Mesothelial cell of epicardium (in vitro differentiated cells): ENCODE measurements at places on chromosomes 2 and 18. TPM values are rescaled to one million over a fixed set of nuclear protein-coding genes. Genes with fewer than 3 reads are reported as not detected.
A peak's percentile ranks its signal among the peaks of the same experiment; 100 is the strongest.

- peaks cover 33% of the 10 kb centered on the region for H3K4me1 ChIP-seq
- no peak for DNase-seq
- peak overlapping the region; percentile 89 for H3K4me3 ChIP-seq
- H3K27me3 ChIP-seq: no peaks in the 10 kb centered on the region
- H3K36me3 ChIP-seq: no peaks in the 10 kb centered on the region
Observed at GRCh38 chr2:239401881-239402233, 1.0 kb upstream of the HDAC4 start.

The KCNS3 gene
- total RNA-seq: 2.4 to 3.1 TPM (median 2.7 TPM) in 3 replicates

DNA sequence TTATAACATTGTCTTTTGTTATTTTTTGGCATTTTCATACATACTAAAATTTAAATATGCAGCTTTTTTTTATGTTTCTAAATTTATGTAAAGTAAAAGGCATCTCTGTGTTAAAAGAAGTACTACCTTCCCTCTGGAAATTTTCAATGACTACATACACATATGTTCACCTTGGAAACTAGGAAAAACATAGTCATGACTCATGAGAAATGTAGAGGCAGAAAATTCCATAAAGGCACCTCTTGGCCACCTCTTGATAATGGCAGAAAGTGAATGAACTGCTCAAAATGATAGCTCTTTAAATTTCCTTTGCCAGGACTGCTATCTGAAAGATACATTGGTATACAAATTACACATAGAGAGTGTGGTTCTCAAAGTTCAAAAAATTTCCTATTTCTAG is 889.1 kb upstream of the ZEB2 start:
- H3K27ac ChIP-seq: no peak overlapping the region
- peaks cover 2% of the 10 kb centered on the region for H3K27me3 ChIP-seq

DNA sequence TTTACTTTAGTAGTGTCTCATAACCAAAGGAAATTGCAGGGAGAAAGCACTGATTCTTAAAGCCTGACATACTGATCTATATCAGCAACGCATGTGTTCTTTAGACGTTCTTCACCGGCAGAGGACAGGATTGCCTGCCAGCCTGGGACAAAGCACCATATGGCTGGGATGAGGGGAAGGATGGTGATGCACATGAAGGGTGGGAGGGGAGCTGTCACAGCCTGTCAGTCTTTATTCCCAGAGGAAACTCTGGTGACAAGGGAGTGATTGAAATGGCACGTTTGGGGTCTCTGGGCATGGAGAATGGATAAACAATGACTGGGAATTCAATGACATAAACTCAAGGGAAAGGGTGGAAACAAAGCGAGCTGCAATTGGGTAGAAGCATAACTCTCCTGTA is 808.1 kb downstream of the DCC start:
- H3K36me3 ChIP-seq: no peaks in the 10 kb centered on the region
- peaks cover 2% of the 10 kb centered on the region for H3K27me3 ChIP-seq
- no peak for DNase-seq
- no peak overlapping the region for H3K4me3 ChIP-seq
- H3K27ac ChIP-seq: no peak overlapping the region

DNA sequence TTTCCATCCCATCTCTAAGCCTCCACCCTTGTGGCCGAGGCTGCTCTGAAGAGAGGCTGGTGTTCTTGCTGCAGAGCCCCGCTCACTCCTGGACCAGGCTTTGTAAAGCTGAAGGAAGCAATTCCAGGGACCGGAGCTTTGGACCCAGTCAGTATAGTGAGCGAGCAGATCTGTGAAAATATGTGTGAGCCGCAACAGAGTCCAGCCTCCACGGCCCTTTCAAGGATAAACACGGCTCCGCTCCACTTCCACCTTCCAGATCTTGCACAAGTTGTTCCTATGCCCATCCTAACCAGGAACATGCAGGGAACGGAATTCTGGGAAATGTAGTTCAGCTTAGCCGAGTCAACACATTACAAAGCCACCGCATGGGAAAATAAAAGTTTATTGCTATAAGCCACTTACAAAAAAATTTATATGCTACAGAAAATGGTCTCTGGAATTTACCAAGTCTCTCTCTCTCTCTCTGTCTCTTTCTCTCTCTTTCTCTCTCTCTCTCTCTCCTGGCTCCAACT is 151.7 kb upstream of the ZNF521 start:
- no peak for DNase-seq
- H3K36me3 ChIP-seq: no peaks in the 10 kb centered on the region
- H3K4me1 ChIP-seq: no peaks in the 10 kb centered on the region
- H3K27ac ChIP-seq: peak overlapping the region; percentile 5
- H3K27me3 ChIP-seq: no peaks in the 10 kb centered on the region

DNA sequence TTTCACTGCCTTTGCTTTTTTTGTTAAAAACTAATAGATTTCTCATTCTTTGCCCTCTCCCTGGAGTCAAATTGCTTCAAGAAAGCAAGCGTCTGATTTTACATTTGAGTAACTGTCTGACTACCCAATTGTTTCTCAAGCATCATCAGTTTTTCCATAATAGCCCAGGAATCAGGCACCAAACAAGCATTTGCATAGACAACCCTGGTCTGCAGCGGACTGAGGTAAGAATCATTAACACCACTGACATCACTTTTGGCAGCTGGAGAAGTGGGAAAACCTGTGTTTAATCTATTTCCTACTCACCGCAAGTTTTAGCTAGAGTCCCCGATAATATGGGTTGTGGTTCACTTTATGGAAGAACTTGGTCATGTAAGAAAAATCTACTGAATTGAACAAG is 55.7 kb downstream of the IRS1 start:
- DNase-seq: no peak
- no peak overlapping the region for H3K27ac ChIP-seq
- peaks cover 22% of the 10 kb centered on the region for H3K36me3 ChIP-seq

The MDH1B gene
- total RNA-seq: 0.89 to 1.3 TPM (median 1.1 TPM) in 3 replicates

DNA sequence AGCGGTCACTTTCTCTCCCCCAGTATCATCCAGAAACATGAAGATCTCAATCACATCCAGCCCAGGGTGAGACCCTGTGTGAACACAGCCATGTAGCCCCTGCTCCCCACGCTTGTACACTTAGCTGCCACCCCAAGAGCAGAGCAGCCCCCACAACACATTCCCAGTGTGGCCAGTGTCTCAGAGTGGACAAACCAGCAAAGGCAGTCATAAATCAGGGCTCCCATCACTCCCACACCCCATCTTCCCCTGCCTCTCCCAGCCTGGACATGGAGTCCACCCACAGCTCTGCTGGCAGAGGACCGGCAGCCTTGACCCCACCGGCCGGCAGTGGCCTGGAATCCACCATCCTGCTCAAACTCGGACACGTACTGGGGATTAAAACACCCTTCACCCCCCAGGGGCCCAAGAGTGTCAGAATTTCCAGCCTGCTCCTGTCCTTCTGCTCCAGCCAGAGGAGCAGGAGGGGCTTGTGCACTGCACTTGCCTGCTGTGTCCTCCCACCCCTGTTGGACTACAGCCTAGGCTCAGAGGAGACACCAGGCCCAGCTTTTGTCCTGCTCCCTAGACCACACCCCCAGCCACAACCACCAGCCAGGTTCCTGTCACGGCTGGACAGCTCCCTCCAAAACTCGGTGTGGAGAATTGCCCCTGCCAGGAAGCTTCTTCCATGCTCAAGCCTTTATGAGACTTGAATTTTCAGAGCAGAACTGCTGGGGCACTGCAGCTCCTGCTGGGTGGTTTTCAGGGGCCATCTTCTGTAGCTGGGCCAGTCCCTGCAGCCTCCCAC is 206.1 kb downstream of the SMAD2 start:
- H3K4me3 ChIP-seq: no peak overlapping the region
- no peaks in the 10 kb centered on the region for H3K36me3 ChIP-seq
- no peaks in the 10 kb centered on the region for H3K4me1 ChIP-seq
- no peak overlapping the region for H3K27ac ChIP-seq
- peaks cover 72% of the 10 kb centered on the region for H3K27me3 ChIP-seq

GRCh38 chr2:205728366-205728765 is 46.1 kb downstream of the NRP2 start:
- H3K27ac ChIP-seq: no peak overlapping the region
- peaks cover 28% of the 10 kb centered on the region for H3K4me1 ChIP-seq
- H3K36me3 ChIP-seq: peaks cover 23% of the 10 kb centered on the region
- no peak overlapping the region for H3K4me3 ChIP-seq

GRCh38 chr2:83067947-83068346 is 1391.1 kb downstream of the SUCLG1 start:
- peaks cover 3% of the 10 kb centered on the region for H3K27me3 ChIP-seq
- no peak overlapping the region for H3K4me3 ChIP-seq
- H3K27ac ChIP-seq: no peak overlapping the region

DNA sequence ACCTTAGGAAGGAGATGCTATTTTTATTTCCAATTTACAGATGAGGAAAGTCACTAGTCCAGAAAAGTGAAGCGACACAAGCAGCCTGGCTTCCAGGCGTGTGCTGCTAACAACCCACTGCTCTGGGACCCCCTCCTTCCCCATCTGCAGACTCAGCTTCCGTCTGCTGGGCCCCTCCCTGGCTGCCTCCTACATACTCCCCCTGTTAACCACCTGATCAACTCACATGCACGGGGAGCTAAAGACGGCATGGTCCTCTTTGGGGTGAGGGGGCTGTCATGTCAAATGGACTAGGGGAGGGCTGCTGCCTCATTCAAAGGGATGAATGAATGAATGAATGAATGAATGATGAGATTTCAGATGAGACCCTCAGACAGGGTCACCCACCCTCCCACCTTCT is 184.2 kb downstream of the CTIF start:
- DNase-seq: no peak
- no peak overlapping the region for H3K27ac ChIP-seq
- H3K4me1 ChIP-seq: peaks cover 27% of the 10 kb centered on the region
- peaks cover 28% of the 10 kb centered on the region for H3K36me3 ChIP-seq

GRCh38 chr2:238988752-238989151 is 140.9 kb downstream of the TWIST2 start:
- DNase-seq: no peak
- no peaks in the 10 kb centered on the region for H3K36me3 ChIP-seq
- no peak overlapping the region for H3K27ac ChIP-seq
- H3K4me1 ChIP-seq: peaks cover 5% of the 10 kb centered on the region
- H3K27me3 ChIP-seq: peaks cover 2% of the 10 kb centered on the region
- H3K4me3 ChIP-seq: no peak overlapping the region

The DQX1 gene
- 0.16 to 0.42 TPM (median 0.29 TPM) in 3 replicates for total RNA-seq

DNA sequence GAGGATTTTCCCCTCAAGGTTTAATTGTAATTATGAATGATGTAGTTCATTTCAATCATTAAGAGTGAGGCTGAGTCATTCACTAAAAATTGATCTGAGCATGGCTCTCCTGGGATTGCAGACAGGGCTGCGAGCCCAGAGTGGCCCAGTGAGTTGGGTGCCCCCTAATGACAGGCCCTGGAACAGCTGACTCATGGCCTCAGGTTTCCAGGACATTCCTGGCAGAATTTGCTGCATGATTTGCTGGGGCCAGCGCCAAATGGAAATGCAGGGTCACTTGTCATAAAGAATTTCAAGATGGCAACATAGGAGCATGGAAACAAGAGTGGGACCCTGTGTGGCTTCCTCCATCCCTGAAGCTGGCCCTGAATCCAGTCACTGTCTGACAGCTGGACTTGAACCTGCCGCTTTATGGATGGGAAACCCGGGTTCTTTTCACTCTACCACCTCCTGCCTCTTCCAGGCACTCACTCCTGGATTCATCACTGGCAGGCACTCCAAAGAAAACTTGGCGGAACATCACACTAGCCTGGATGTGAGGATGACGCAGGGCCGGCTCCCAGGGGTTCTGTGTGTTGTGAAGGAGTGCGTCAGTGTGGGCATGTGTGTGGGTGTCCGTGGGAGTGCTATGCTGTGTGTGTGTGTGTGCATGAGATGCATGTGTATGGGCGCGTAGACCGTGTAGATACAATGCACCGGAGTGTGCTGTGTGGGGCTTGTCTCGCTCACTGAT is 15.2 kb downstream of the OTOF start:
- peaks cover 4% of the 10 kb centered on the region for H3K4me1 ChIP-seq
- H3K27me3 ChIP-seq: no peaks in the 10 kb centered on the region
